ENCODE measurements at places on chromosomes 3 and 15.

DNA sequence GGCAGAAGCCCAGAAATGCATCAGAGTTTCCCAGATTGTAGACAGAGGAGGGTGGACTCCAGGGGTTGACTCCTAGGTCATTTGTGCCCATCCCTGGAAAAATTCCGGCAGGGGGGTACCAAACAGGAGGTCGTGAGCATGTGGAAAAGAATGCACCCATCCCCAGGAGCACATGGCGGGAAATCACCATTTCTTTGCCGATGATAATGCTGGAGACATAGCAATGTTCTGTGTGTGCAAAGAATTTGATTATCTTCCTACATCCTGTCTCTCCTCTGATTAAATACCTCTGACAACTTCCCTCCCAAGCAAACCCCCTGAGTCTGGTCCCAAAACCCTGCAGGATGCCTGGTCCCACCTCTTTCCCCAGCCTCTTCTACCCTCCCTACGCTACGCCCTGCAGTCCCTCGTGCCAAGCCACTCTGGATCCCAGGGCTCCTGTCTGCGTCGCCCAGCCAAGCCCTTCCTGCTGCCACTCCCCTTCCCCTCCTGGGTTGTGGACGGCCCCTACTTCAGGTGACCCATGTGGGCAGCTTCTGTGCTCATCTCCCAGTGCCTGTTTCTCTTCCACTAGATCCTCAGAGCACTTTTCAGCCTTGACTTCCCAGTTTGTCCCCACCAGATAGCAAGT lies 15.8 kb downstream of the WNT7A start:
- no peak for DNase-seq

DNA sequence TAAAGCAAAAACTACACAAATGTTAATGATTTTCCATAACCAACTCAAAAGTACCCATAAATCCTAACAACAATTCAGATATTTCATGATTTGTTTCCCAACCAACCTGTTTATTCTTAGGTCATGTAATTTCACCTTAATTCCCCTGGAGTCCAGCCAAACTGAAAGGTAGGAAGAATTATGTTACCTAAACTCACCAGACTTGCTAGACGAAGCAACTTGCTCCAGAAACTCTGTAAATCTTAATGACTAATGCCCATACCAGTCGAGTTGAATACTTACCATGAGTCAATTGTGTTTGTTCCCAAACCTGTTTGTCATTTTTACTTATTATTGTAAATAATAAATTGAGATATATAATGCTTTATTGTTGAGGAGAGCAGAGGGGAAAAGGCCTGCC lies 1030.0 kb downstream of the TBL1XR1 start:
- no peak for DNase-seq

DNA sequence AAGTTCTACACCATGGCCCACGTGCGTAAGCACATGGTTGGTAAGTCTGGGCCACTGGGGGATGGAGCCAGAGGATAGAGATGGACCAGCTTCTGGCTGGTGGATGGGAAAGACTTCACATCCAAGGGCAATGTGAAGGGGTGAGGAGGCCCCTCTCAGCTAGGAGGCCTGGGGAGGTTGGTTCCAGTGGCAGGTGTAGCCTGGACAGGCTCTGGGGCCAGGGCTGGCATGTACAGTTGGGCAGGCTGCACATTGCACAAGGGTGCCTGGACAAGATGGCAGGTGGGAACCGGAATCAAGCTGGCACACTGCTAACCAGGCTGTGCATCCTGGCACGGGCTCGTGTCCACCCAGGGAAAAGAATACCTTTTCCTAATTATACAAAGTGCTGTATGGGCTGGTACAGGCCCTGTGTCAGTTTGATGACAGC lies 8.1 kb downstream of the ZBTB47 start:
- DNase-seq = no peak

DNA sequence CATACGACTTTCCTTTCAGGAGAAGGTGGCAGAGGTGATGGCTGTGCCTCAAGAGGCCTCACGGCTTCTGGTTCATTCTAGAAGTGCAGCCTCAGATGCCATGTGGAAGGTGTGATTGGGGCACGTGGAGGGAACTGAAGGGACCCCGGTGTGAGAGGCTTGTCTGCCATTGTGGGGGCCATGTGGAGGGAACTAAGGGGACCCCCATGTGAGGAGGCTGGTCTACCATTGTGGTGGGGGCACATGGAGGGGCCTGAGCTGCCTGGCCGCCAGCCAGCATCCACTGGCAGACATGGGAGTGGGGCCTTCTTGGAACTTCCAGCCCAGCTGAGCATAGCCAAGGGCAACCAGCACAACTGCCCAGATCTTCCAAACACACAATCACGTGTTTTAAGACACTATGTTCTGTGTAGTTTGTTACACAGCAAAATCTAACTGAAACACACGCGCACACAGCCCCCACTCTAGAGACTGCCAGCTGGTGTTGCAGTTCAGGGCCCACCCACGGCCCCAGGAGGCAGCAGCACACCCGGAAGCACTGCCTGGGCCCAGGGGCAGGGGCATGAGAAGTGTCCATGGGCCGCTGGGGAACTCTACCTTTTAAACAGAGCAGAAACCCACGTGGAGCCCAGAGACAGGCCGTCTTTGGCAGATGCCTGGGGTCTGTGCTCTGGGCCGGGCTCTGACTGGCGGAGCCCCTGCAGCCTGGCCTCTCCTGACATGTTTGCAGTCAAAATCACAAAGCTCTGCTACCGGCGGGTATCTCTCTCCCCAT lies 66.8 kb downstream of the IQSEC1 start:
- no peak for DNase-seq

DNA sequence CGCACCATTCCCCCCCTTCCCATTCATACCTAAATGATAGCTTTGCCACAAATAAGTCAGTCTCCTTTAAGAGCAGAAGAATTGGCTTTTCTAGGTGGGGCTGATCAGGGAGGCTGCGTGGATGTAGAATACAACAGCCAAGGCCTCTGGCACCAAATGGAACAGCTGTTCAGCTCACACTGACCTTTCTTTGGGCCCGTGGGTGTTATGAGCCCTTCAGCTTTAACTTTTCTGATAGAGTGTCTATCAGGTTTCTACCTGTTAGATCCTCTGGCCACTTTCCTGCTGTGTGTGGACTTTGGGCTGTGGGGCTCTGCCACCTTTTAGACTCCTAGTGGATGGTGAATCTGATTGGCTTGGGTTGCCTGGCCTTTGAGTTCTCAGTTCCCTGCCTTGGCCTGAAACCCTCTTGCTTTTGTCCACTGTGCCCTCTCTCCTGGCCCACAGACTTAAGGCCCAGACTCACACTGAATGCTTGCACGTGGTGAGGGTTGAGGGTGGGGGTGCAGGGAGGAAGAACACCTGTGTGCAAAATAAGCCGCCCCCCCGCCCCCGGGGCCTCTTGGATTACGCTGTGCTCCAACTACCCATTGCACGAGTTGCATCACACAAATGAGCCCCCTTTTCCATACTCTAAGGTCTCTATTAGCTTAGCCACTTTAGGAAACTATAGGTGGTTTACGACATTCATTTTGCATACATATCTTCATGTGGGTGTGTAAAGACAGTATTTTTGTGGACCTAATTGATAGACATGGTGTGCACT lies 1.3 kb upstream of the RFX7 start:
- no peak for DNase-seq

DNA sequence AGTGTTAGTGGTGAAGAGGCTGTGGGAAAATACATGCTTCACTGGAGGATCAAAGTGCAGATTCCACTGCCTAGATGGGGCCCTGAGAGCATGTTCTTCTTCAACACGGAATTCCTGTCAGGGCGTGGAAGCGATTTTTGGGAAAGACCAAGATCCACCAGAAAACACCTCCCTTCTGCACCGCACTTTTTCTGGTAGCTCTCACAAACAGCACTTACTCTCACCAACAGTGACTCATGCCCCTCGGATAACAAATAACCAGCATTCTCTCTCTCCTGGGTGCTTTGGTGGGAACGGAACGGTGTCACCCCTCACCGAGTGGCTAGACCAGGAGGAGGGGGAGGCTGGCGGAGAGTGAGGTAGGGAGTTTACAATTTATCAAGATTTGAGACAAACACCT lies 40.1 kb downstream of the ADAMTSL3 start:
- no peak for DNase-seq

DNA sequence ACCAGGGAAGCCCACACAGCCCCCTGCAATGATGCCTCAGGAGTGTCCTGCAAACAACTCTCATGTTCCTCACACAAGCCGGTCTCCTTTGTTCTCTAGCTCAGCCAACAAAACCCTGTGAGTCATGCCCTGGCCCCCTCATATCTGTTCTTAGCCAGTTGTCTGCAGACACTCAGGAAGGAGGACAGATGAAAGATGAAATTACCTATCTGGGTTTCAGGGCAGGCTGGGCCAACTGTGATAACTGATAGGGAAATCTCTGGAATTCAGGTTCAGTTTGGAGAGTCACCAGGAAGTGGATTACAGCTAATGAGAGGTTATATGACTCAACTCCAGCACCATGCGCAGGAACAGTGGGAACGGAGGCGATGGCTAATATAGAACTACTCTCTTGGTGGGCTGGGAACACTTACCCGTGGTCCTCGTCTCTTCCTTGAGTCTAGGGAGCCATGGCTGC lies 352.0 kb upstream of the ADAMTS9 start:
- DNase-seq = no peak
